NCI-H446 treated with DMSO at 0.1 percent for 48 hours (cell line): ENCODE measurements at places on chromosomes 11 and 22.

DNA sequence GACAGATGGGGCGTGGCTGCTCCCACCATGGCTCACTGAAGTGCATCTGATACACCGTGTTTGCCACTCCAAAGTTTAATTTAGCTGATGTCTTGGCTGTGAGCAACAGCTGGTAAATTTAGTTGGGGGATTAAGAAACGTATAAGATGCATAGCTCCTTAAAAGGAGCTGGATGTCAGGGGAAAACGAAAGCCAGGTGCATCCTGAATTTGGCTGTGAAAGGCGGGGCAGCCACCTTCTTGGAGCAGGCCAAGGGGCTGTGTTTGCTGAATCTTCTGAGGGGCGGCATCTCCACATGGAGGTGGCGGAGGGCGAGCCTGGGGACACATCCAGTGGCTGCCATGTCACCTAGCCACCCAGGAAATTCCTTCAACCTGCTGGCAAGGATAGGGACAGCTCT is 20.7 kb upstream of the NCF4 start:
- no peak for DNase-seq

GRCh38 chr11:128908391-128909246 is 17.5 kb downstream of the KCNJ5 start:
- DNase-seq = no peak

DNA sequence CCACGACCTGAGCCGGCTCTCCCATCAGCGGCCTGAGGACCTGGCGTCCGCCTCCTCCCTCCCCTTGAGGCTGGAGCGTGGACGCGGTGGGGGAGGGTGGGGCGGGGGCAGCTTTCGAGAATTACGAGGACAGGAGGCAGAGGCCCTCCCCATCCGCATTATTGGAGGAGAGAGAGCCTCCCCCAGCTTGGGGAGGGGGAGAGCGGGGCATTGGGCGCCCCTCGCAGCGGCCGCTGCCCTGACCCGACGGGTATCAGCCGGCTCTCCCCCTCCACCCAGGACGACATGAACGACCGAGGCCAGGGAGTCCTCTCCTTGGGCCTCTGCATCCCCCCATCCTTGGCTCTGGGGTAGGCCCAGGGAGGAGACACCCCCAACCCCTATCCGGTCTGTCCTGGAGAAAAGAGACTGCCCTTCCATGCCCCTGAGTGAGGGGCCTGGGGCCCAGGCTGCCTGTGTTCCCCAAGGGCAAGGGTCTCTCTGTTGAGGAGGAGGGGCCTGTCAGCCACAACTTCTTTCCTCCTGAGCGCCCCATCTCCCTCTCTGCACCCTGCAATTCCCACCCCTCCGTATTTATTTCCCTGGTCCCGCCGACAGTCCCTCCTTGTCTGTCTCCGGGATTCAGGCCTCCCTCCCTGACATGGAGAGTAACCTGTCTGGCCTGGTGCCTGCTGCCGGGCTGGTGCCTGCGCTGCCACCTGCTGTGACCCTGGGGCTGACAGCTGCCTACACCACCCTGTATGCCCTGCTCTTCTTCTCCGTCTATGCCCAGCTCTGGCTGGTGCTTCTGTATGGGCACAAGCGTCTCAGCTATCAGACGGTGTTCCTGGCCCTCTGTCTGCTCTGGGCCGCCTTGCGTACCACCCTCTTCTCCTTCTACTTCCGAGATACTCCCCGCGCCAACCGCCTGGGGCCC is 495 bp downstream of the GPR137 start:
- no peak for DNase-seq

DNA sequence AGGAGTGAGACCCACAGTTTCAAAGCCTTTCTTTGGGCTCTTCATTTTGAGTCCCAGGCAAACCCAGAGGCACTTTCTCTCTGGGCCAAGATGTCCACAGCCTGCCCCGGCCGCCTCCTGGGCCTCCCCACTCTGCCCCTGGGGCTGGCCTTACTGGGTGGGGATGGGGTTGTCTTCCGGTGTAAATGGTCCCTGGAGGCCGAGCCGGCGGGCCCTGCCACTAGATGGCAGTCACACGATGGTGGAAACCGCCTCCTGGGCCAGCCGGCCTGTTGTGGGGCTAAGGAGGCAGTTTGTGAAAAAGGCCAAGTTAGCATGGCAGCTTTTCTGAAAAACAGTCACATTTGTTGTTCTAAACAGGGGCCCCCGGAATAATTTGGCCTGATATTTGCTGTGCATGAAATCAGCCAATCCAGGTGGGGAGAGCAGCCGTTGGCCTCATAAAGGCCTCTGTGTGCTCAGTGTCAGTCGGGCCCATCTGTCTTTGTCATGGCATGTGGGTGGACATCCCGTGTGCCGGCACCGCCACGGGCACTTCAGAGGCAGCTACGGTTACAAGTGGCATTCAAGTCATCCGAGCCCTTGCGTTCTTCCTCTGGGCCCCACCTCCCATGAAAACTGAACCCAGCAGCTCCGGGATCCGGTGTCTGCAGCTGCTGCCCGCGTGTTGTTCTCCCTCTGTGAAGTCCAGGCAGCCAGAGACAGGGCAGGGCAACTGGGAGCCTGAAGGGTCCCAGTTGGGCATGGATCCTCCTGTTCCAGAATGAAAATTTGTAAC is 6.5 kb downstream of the MRPL23 start:
- no peak for DNase-seq

DNA sequence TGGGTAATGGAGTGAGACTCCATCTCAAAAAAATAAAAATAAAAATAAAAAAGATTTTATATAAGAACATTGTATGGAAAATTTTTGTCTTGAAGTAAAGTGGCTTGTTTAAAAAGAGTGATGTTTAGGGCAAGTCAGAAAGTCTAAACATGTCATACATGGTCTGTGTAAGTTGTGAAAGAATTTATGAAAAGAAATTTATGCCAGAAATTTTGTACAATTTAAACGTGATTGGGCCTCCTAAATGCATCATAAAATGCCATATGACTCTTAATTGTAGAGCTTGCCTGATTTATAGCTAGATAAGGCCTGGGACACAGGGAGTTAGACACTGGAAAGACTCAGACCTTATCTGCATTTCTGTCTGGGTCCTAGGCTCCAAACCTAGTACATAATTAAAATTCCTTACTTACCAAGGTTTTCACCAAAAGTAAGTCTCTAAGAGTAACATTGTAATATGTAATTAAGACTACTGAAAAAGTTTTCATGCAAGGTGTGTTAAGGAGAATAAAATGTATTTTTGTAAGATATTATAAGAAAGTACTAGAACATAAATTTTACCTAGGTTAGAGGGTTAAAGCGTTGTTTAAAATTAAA is 110.5 kb downstream of the AASDHPPT start:
- DNase-seq = no peak

- no peak for DNase-seq
These were observed 172.0 kb upstream of the B3GAT1 start for GRCh38 chr11:134584001-134584561.

DNA sequence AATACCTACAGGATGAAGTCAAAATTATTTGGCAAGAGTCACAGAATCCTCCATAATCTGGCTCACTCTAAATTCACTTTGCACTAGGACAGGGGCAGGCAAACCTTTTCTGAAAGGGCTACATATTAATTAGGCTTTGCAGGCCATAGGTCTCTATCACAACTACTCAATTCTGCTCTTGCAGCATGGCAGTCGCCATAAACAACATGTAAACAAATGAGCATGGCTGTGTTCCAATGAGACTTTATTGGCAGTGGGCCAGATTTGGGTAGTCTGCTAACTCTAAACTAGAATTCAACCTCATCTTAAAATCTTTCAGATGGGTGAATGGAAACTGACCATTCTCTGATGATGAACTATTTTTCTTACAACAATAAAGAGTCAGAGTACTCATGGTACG is 5.8 kb downstream of the THRSP start:
- DNase-seq = no peak

DNA sequence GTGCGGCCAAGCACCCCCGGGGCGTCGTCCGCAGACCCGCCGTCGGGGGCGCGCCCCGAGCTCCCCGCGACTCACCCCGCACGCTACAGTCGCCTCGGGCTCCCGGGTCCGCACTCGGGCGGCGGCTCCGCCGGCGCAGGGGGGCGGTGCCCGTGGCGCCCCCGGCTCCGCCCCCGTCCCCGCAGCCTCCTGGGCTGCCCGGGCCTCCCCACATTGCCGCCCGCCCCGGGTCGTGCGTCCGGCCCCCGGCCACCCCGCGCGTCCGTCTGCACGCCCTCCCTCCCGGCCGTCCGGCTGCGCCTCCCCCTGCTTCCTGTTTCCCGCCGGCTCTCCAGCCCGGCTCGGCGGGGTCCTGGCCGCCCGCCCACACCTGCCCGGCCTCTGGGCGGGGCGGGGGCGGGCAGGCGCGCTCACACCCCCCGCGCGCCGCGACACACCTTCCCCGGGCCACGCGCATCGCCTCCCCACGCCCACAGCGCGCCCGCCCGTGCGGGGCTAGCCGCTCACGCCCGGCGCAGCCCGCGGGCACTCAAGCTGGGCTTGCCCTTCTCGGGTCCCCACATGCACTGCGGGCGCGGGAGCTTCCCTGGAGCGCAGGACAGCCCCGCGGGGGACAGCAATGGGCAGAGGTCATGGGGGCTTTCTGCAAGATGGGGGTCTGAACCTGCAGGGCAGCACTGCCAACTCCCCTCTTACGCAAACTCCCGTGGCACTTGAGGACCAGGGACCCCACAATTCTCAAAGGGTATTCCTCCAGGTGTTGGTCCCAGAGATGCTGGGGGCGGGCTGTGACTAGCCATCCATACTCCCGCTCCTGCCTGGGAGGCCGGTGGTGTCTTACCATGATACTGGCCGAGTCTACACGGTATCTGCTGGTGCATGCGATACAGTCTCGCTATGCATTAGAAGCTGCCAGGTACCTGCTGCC is at the start of gene CARD10:
Gene CARD10 (minus strand): TSS at position 148 of the 928 bp plus-strand sequence. CDS start 215 bp downstream, outside the sequence.
- DNase-seq = no peak
